Activated T-cell treated with anti-CD3 and anti-CD28 coated beads for 24 hours (primary cell): ENCODE measurements at places on chromosomes 6 and 20.

- DNase-seq: peak; percentile 65
Measured at GRCh38 chr20:33685328-33686099, 671 bp downstream of the E2F1 start.

DNA sequence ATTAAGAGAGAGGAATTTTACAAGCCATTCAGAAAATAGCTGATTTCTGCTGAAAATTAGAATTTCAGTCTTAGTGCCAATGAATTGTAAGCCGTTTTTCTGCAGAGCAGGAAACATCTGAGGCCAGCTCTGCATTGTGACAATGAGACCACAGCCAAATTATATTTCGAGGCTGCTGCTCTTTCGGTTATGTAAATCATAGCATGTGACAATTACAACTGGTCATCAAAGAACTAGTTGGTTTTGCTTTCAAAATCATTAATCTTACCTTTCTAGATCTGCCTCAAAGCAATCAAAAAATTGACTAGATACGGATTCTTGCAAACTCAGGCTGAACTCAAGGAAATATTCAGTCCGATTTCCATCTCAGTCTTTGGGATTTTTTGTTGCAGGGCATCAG is 33.4 kb upstream of the INSM1 start:
- DNase-seq: no peak

GRCh38 chr20:61433816-61434215 is 181.8 kb downstream of the CDH4 start:
- no peak for DNase-seq

DNA sequence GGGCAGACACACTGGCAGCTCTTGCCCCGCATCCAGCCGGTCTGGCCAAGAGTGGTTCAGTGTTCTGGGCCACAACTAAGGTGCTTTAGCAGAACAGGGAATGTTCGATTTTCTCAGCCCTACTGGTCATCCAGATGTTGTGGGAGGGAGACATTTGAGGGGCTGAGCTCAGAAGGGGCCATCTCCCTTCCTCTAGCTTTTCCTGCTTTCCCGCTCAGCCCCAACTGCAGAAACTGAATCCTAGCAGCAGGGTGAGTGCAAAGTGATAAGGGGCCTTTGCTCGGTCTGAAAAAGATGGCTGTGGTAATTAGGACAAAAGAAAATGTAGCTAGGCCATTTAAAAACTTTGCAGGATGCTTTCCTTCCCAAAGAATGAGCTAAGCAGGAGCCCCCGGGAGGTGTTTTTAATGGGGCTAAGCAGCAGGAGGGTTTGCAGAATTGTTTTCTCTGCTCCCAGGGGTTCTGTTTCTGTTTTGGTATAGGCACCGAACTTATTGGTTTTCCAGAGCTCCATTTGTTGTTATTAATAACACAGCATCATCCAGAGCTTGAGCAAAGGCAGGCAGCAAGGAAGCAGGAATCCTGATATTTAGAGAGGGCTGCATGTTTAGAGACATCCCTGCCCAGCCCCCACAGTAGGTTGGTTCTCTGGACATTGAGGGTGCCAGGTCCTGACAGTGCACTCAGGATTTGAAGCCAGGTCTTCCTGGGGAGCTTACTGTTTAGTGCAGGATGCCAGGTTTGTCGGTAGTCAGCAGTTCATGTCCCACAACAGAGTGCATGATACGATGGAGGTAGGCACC is 210.9 kb downstream of the SLC24A3 start:
- no peak for DNase-seq

GRCh38 chr6:77373955-77374354 is 89.3 kb downstream of the HTR1B start:
- DNase-seq: no peak

- no peak for DNase-seq
Measured at GRCh38 chr6:124964764-124965105, 2.5 kb downstream of the RNF217 start.

- peak; percentile 32 for DNase-seq
Measured at GRCh38 chr6:2196079-2196679, 49.2 kb downstream of the GMDS start.

GRCh38 chr20:3586093-3586492 is 77.1 kb downstream of the GFRA4 start:
- DNase-seq: no peak

DNA sequence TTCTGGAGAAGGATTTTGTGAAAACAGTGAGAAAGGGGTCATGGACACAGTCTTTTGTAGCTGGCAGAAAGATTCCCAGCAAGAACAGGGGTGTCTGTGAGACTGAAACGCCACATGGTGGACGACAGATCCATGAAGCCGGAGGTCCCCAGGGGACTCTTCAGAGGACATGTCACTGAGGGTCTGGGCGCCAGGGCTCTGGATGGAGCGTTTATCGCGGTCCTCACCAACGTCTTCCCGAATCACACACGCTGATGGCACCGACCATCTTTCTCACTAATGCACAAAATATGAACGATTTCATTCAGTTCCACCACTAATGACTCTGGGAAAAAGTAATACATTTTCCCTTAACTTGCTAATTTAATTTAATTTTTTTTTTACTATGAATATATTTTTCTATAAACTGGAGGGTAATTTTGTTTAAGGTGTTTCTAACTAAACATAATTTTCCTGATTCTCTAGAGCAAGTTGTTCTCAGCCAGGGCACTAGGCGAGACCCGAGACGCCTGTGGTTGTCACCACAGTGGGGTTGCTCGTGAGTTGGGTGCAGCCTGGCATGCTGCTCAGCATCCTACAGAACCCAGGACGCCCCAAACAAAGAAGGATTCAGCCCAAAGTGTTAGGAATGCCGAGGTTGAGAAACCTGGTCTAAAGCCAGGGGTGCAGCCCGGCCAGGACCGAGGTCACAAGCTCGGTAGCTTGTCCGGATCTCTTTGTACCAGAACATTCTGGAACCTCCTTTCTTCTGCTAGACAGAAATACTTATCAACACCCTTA is 306.2 kb downstream of the TAF4 start:
- DNase-seq: no peak

- DNase-seq: no peak
Measured at GRCh38 chr6:151822252-151823111, 15.0 kb downstream of the ESR1 start.

GRCh38 chr6:109183109-109183650 is 87.9 kb downstream of the CEP57L1 start:
- no peak for DNase-seq

- no peak for DNase-seq
Measured at GRCh38 chr6:159959976-159960384, 8.9 kb upstream of the IGF2R start.
